ENCODE measurements at places on chromosomes 4 and X.

- no peak for DNase-seq
These were observed 106.2 kb downstream of the SYTL5 start for GRCh38 chrX:38112566-38112965.

DNA sequence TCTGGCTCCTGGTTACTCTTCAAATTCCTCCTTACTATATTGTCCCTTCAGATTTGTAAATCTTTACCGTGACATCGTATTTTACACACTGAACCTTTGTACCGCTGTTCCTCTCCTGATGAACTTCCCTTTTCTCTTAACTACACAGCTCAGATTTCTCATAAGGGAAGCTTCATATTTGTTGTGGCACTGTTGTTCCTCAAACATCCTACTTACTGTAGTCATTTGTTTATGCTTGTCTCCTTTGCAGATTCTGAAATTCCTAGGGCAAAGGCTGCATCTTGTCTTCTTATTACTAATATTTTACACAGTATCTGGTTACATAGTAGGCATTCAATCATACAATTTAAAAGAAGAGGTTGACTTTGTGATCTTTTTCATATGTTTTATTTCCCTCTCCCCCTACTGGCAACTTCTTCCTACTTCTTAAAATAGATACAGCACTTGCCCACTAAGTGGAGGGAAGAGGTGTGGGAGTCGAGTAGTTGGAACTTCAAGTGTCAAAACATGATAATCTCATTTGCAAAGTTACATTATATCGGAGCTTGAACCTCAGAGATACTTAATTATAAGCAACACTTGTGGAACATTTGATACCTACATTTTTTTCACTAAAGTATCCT lies 50.0 kb downstream of the TET2 start:
- DNase-seq, result no peak

DNA sequence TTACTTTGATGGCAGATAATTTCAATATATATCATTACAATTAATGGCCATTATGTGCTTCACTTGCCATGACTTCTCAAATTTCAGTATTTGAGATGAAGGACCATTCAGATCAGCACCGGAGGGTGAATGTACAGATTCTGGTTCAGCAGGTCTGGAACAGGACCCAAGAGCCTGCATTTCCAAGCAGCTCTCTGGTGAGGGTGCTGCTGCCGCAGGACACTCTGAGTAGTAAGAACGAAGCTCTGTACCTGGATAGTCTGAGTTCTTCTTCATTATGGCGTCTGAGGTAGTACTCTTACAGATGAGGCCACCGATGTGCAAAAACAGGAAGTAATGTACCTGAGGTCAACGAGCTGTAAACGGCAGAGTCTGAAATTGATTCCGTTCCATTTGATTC lies 228.2 kb downstream of the FBXW7 start:
- no peak for DNase-seq

GRCh38 chrX:74922922-74923543 lies 2.2 kb downstream of the NEXMIF start:
- no peak for DNase-seq

- no peak for DNase-seq
These were observed 36.4 kb downstream of the EDA2R start for GRCh38 chrX:66602381-66602938.

- no peak for DNase-seq
These were observed 1.4 kb downstream of the JADE3 start for GRCh38 chrX:46913667-46914066.

- DNase-seq, result no peak
These were observed 47.2 kb downstream of the FAM114A1 start for GRCh38 chr4:38914854-38915253.

DNA sequence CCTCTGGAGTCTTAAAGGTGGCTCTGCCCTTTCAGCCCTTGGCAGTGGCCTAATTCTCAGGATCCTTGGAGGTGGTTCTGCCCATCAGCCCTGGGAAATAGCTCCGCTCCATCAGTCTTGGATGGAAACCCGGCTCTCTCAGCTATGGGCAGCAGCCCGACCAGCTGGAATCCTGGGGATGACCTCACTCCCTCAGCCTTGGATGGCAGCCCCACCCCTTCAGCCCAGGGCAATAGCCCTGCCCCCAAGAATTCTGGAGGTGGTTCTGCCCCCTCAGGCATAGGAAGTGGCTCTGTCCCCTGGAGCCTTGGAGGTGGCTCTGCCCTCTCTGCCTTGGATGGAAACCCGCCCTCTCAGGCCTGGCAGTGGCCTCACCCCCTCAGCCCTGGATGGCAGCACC lies 127.7 kb downstream of the RBMX2 start:
- DNase-seq, result no peak

DNA sequence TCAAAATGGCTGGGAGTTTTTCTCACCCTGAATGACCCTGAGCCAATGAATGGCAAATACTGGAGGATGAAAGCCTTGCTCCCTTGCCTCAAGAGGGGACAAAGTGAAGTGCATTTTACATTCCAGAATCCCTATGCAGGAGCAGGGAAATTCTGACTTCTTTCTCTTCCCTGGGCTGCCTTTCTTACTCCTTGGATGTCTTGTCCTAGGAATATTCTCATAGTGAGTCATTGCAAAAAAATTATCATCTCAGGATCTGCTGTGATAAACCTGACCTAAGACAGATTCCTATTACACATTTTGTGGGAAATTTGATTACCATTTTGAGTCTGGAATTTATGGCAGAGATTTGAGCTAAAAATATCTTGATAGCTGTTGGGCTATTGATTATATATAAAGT lies 199.9 kb downstream of the TMA16 start:
- DNase-seq, result no peak

- DNase-seq, result no peak
These were observed 172.0 kb downstream of the CFAP299 start for GRCh38 chr4:80507507-80507906.

DNA sequence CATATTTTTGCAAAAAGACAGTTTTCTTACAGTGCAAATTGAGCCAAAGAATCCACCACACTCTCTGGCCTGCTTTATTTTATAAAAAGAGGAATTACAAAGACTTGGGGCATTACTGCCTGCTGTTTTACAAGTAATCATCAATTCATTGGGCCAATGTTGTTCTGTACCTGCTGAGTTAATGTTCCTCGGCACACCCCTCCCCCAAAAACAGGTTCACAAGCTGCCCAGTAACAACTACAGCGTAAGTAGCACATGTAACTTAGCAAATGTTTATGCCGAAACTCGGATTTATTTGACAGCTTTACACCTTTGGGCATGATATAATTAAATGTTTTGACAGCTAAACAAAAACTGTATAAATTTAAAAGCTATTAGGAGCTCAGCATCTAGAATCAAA lies 214.6 kb upstream of the MAB21L2 start:
- DNase-seq, result no peak

DNA sequence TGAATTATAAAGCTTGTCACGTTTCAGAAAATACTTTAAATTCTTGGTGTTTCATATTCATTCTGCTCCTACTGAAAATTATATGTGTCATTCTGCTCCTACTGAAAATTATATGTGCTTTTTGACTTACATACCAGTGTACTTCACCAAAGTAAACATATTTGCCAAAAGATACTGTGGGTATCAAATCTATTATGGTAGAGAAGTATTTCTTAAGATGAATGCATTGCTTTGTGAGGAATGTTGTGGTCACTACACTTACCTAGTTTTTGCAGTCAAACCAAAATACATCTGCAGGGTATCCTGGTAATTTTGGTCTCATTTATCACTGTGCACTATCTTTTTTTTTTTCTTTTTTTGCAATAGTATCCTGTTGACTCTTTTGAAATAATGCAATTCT lies 287.7 kb upstream of the MAD2L1 start:
- DNase-seq, result no peak

DNA sequence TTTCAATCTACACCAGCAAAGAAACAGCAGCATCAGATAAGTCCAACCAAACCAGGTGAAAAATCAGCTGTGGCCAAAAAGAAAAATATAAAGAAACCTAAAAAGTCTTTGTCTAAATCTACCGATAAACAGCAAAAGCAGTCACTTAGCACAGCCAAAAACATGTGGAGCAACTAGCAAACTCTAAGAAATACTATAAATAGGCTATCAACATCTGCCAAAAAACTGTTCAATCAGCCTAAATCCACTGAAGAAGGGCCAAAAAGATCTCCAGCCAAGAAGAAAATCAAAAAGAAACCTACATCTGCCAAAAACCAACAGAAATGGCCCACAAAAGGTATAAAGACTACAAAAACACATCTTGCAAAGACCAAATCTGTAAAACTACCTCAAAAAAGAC lies 36.7 kb upstream of the CABS1 start:
- DNase-seq, result no peak

DNA sequence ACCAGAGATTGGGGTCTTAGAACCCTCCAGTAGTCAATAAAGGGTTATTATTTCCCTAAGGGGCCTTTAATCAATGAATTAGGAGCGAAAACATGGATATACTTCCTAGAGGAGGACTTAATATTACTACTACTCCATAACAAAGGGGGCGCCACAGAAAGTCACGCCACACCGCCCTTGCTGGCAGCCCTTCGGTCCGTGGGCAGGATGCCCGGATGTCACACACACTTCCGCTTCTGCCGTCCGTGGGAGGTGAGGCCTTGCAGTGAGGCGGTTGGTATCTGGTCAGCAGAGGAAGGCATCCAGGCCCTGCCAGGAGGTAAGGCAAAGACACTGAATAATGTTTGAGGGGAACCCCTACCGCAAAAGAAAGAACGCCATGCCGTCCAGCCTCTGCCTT lies 436 bp downstream of the MAGEB10 start:
- no peak for DNase-seq

- no peak for DNase-seq
These were observed 98.6 kb downstream of the FHDC1 start for GRCh38 chr4:153034681-153035080.

- DNase-seq, result no peak
These were observed 20.2 kb downstream of the EPGN start for GRCh38 chr4:74328501-74328900.

DNA sequence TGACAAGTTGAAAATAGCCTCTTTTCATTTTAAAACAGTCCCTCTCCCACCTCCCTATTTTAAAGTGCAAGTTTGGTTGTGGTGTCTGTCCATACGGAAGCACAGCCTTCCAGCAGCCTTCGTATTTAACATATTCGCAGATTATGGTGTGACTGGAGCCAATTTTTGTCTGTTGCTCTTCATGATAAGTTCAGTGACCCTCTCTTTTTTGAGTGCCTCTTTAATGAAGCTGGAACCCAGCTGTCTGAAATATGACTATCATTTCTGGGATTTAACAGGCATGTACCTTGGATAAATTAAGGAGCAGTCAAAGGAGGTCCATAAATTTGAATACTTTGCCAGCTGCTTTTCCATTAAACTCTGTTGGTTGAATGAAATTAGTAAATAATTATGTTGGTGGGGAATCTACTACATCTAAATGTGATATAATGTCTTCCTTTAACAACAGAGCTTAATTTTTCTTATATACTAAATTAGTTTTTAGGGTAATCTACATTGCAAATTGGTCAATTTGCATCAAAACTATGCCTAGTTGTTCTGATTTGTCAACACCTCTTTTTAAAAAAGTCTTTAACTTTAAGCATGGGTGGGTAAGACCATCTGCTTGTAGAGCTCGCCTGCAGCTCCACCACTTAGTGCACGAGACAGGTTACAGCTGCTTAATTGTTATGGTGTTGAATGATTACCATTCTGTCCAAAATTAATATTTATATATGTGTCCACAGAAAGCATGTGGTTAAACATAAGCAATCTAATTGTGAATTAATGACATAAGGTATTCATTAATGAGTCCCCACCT lies 216.6 kb downstream of the DCTD start:
- DNase-seq, result no peak

DNA sequence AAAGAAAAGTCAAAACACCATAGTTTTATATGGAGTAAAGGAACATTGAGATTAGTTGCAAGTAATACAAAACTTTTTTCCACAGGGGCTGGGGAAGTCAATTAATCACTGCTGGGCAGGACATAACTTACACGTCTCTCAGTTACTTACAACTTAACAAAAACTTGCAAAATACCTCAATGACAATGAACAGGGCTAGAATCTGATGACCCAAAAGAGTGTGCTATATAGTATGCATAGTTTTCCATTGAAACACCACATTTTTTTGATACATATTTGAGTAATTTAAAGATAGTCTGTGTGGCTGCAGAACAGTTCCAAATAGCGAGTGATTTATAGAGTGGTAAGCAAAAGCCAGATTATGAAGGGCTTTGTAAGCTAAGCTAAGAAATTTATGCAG lies 172.3 kb upstream of the TRPC5 start:
- no peak for DNase-seq

- DNase-seq, result no peak
These were observed 67.3 kb downstream of the PTPN13 start for GRCh38 chr4:86661418-86661817.

- DNase-seq, result no peak
These were observed 24.3 kb upstream of the TET2 start for GRCh38 chr4:105122350-105122749.

GRCh38 chr4:76674983-76675382 lies 223.0 kb downstream of the SOWAHB start:
- DNase-seq, result no peak

GRCh38 chr4:126958482-126958881 lies 674.3 kb upstream of the INTU start:
- no peak for DNase-seq

DNA sequence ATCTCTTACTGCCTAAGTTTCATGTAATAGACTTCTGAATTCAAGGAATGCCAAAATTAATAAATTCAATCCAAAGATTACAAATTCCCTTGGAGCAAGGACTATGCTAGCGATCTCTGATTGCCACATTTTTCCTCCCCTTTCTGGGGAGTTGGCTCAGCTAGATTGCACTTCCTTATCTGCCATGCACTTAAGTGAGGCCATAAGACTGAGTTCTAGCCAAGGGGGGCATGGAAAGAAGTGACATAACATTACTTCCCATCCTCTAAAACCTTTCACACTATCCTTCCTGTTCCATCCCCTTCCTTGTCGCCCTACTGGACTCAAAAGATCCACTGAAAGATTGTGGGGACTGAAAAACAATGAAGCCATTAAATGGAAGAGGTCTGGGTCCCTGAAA lies 53.8 kb upstream of the TXK start:
- DNase-seq, result no peak
